ENCODE measurements at places on chromosomes 13 and 19.
A peak's percentile ranks its signal among the peaks of the same experiment; 100 is the strongest.

DNA sequence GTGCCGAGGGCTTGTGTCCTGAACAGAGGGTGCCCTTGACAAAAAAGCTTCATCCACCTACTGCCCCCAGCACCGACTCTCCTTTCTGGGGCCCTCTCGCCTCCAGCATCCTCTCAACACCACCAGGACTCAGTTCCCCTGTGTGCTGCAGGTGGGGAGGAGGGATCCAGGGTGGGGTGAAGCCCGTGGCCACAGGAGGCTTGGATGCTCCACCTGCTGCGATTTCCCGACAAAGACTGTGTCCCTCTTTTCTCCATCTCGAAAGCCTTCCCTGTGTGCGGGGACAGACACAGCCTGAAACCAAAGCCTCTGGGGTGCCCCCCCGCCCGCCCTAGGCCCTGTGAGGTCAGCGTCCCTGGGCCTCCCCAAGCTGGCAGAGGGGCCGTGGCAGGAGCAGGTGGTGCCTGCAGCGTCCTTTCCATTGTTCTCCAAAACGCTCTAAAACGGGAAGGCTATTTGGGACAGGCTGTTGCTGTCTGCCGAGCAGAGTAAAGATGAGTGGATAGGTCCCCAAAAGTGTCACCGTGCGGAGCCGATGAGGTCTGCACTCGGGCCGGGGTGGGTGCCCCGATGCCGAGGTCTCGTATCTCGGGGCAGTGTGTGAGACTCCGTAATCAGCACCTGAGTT is 185.7 kb downstream of the PTPRS start:
- no peak for DNase-seq

DNA sequence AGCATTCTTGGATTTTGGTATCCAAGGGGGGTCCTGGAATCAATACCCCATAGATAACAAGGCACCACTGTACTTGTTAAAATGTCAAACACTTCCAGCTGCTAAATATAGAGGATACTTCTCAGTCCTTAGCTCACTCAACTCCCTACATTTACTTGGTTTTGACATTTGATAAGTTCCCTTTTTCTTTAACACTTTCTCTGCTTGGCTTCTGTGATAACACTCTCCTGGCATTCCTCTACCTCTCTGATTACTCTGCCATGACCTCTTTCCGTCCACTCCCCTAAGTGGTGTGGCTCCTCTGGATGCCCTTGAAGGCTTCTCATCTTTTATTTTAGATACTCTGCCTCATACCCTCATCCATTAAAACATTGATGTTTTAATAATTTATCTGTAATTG is 65.2 kb downstream of the MICU2 start:
- no peak for DNase-seq

DNA sequence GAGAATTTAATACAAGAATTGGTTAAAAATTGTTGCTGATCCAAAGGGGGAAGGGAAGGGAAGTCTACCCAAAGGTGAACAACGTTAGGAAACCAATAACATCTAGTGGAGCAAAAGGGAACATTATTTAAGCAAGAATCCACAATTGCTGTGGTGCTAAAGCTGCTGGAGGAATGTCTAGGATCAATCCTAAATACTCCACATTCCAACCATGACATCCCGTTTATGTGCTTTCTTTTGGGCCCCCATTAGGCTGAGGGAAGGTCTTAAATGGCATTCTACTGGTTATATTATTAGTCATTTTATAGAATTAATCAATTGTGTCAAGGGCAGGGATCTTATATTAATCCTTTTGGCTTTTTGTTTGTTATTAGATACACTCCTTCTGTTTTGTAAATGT is 39.9 kb upstream of the VWA8 start:
- no peak for DNase-seq

GRCh38 chr13:51758691-51759090 is 45.3 kb downstream of the DHRS12 start:
- no peak for DNase-seq

DNA sequence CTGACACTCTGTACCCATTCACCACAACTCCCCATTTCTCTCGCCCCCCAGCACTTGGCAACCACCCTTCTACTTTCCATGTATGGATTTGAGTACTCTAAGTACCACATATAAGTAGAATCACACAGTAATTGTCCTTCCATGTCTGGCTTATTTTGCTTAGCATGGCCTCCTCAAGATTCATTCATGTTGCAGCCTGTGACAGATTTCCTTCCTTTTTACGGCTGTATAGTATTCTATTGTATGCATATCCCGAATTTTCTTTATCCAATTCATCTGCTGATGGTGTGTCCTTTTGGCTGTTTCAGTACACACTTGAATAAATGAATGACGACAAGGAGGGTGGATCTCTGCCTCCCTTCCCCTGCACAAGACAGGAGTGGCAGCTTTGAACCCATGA is 95.1 kb downstream of the ZNF536 start:
- DNase-seq = no peak

GRCh38 chr13:84413016-84413415 is 530.7 kb upstream of the SLITRK1 start:
- DNase-seq = no peak

GRCh38 chr19:34556488-34556887 is 74.9 kb downstream of the WTIP start:
- DNase-seq = peak; percentile 0

- no peak for DNase-seq
Measured at GRCh38 chr13:49044836-49045235, 69.1 kb downstream of the FNDC3A start.

DNA sequence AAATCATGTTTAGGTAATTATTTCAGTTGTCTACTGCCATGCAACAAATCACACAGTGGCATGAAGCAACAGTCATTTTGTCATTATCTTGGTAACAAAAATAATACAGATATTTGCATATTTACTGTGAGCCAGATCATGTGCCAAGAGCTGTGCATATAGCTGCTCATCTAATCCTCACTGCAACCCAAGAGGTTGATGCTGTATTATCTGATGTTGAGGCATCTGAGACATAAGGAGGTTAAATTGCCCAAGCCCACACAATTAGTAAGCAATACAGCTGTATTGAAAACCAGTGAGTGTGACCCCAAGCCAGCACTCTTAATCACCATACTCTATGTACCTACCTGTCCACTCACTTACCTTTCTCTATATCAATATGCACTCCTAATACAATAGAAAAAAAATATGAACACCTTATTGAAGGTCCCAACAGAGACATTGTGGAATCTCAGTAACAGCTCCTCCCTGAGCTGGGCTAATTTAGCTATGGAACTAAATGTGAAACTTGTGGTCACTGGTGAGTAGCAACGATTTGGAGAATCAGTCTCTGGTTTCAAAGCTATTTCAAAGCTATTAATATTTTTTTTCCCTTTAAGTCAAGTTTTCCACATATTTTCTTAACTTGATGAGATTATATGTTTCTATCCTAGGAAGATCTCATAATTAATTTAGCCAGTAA is 185.2 kb downstream of the KLF12 start:
- no peak for DNase-seq

- no peak for DNase-seq
Measured at GRCh38 chr19:3893509-3894179, 13.2 kb downstream of the ATCAY start.

DNA sequence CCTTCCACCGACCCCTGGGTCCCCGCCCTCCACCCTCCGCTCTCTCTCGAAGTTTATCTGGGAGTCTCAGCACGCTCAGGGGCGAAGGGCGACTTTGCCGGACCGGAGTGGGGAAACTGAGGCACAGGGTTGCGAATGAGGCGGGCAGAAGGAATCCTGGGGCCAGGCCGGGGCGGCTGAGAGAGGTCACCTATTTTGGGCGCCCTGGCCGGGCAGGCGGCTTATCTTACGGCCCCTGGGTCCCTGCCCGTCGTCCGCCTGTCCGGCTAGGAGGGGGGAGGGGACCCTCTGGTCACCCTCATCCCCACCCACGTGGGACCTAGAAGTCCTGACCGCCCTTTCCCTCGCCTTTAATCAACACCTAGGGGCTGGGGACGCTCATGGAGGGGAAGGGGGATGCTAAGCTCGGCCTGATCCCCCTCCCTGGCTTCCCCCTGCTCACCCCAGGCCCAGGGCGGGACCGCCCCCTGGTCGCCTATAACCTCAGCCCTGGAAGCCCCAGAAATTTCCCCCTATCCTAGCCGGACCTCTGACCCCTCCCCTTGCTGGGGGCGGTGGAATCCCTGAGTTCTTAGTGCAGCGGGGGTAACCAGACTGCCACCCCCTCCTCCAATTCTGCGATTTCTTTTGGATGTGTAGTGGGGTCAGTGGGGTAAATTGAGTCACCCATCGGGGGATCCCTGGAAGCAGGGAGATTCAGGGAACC is 556 bp downstream of the TRIP10 start:
- no peak for DNase-seq

GRCh38 chr13:98111168-98112098 is 31.5 kb upstream of the FARP1 start:
- no peak for DNase-seq

DNA sequence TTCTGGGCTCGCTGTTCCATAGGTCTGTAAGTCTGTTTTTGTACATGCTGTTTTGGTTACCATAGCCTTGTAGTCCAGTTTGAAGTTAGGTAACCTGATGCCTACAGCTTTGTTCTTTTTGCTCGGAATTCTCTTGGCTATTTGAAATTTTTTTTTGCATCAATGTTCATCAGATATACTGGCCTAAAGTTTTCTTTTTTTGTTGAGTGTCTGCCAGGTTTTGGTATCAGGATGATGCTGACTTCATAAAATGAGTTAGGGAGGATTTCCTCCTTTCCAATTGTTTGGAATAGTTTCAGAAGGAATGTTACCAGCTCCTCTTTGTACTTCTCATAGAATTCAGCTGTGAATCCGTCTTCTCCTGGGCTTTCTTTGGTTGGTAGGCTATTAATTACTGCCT is 397.8 kb upstream of the HTR2A start:
- no peak for DNase-seq

DNA sequence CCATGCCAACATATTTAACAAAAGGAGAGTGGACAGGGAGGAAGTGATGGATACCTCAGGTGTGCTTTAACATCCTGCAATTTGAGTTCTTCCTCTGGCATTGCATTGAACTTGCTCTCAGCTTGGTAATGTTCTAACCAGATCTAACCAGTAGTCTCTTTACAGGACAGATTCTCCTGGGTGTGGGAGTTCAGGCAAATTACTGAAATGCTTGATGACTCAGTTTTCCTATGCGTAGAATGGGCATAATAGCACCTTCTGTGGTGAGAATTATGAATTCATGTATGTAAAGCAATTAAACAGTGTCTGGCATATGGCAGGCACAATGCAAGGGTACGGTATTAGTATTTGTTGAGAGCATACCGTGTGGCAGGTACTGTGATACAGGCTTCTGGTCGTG is 3.6 kb downstream of the AKAP11 start:
- DNase-seq = no peak

- no peak for DNase-seq
Measured at GRCh38 chr19:812049-812746, 9.6 kb downstream of the PLPPR3 start.

DNA sequence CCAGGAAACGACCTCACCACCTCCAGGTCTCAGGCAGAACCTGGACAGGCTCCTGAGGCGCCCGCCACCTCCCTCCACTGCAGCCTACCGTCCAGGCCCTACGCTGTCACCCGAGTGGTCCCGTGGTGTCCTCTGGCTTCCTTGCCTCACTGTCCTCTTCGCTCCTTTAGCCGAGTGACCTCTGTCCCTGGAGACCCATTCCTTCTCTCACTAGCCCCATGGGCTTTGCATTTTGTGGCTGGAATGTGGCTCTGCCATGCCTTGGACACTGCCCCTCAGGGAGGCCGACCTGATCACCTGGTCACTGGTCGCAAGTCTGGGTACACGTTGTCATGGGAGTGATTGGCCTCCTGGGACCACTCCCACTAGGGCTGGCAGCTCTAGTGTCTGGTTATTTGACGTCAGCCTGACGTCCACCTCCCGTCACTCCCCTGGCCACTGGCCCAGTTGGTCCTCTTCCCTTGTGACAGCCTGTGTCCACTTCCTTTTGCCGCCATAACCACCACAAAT is 17.9 kb downstream of the SLC25A42 start:
- DNase-seq = no peak

DNA sequence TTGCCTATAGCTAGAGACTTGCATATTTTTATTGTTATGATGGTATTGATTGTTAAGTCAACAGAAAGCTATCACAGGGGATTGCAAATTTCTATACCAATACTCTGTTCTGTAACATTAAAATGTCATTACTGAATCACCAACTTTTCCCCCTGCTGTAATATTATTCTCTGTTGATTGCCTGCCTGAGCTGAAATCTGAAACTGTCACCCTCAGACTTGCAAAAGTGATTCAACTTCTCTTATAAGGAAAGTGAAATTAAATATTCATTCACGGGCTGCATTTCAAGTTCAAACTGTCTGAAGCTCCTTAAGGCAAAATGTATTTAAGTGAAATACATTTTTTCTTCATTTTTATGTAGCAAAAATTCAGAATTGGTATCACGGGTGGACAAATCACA is 723.2 kb downstream of the PCDH9 start:
- no peak for DNase-seq

- DNase-seq = no peak
Measured at GRCh38 chr19:18603255-18603957, 3.2 kb downstream of the CRLF1 start.

DNA sequence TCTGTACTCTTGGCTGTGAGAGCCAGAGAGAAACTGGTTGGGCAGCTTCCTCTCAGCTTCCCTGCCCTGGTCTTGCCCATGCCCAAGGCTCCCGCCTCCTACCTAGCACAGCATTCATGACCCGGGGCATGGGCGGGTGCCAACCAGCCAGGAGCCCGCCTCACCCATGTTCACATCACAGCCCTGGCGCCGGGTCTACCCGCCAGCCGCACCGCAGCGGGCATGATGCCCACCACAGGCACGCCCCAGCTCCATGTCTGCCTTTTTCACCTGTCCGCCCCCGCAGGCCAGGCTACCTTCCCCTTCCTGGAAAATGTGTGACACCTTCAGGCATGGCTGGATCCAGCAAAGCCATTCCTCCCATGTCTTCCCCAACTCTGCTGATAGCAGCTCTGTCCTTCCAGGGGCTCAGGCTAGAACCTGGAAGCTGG is 42.1 kb downstream of the PTPRS start:
- DNase-seq = no peak

DNA sequence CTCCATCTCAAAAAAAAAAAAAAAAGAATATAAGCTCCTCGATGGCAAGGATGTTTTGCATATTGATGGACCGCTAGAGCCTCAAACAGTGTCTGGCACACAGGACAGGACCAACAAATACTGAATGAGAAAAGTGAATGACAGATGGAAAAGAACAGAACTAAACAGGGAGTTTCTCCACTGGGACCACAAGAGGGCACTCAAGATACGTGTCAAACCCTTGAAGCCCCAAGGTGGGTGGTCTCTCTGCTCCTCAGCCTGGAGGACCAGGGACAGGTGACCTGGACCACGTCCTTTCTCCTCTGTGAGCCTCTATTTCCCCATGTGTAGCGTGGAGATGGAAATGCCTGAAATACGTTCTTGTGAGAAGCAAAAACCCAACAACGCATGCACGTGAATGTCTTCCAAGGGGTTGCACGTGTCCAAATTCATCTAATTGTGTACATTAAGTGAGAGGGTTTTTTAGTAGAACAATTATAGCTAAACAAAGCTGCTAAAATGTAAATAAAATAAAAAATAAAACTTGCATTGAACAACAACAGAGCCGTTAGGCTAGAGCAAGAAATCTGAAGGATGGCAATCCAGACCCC is 5.7 kb upstream of the CDC42EP5 start:
- peak; percentile 11 for DNase-seq

- DNase-seq = no peak
Measured at GRCh38 chr13:43894438-43894837, 14.7 kb downstream of the LACC1 start.
